ENCODE measurements at places on chromosomes 12 and 14.
A peak's percentile ranks its signal among the peaks of the same experiment; 100 is the strongest.

DNA sequence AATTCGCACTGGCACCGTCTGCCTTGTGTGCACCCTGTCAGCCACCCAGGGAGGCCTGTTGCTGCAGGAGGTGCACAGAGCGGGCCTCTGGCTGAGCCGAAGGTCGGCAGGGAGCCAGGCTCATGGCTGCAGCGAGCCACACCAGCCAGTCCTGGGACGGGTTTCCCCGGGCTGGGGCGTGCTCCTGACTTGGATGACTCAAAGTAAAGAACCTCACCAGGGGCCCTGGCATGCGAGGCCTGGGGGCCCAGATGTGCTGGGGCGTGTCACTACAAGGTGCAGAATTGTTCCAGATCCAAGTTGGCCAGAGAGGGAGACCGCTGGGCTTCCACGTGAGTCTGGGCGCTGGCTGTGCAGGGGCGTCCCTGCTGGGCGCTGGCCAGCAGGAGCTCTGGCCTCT is 34.5 kb downstream of the FBRSL1 start:
- no peak for DNase-seq

DNA sequence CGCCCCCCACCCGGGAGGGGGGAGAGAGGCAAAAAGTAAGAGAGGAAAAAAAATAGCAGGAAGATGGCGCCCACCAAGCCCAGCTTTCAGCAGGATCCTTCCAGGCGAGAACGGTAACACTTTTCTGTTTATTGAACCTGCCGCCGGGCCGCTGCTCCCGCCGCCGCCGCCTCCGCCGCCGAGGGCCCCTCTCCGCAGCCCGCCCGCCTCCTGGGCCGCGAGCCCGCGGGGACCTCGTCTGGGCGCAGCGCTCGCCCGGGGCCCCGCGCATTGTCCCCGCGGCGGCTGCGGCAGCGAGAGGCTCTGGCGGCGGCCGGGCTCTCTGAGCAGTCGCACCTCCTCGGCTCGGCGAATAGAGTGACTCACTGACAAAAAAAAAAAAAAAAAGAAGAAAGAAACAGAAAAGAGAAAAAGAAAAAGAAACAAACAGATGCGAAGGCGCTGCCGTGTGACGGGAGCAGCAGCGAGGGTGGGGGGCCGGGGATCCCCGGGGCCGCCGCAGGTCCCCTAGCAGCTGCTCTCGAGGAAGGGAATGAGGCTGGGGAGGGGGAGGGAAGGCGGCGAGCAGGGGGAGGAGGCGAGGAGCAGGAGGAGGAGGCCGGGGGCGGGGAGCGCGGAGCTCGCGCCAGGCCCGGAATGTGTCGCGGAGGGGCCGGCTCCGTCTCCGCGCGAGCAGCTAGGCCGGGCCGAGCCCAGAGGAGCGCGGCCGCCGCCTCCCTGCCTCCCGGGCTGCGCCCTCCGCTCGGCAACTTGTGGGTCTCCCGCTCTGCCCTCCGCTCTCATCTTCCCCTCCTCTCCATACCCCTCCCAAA is 781 bp downstream of the NPAS3 start:
- peak; percentile 75 for DNase-seq

DNA sequence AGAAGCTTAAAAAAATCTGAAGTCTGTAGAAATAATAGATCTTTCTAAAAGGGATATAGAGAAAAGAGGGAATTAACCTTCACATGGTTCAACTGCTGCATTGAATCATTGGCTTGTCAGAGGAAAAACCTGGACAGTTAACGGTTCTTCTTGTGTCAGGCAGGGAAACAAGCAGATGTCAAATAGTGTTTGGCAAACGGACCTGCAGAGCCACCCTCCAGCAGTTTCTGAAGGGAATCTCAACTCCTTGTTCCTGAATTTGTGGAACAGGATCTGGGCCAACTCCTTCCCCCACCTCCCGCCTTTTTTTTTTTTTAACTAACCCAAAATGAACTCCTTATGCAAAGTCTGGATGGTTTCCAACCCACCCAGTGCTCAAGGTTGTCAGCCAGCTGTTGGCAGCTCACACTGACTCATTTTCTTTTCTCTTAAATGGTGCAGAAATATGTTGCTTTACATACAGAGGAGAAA is 187.3 kb downstream of the CAND1 start:
- peak; percentile 56 for DNase-seq

DNA sequence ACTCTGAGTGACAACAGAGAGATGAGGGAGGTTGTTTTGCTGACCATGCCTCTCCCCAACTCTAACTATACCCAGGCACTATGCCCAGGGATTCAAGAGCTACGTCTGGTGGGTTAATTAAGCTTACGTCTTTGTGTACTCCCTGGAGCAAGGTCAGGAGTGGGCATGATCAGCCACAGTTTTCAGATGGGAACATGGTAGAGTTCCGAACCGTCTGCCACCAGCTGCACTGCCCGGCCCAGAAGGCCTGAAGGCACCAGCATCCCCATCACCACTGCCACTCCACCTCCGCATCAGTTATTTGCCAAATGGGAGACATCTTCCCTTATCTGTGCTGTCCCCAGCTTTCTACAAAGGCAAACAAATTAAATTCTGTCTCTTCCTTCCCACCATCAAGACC is 11.1 kb upstream of the GPX2 start:
- DNase-seq, result no peak

DNA sequence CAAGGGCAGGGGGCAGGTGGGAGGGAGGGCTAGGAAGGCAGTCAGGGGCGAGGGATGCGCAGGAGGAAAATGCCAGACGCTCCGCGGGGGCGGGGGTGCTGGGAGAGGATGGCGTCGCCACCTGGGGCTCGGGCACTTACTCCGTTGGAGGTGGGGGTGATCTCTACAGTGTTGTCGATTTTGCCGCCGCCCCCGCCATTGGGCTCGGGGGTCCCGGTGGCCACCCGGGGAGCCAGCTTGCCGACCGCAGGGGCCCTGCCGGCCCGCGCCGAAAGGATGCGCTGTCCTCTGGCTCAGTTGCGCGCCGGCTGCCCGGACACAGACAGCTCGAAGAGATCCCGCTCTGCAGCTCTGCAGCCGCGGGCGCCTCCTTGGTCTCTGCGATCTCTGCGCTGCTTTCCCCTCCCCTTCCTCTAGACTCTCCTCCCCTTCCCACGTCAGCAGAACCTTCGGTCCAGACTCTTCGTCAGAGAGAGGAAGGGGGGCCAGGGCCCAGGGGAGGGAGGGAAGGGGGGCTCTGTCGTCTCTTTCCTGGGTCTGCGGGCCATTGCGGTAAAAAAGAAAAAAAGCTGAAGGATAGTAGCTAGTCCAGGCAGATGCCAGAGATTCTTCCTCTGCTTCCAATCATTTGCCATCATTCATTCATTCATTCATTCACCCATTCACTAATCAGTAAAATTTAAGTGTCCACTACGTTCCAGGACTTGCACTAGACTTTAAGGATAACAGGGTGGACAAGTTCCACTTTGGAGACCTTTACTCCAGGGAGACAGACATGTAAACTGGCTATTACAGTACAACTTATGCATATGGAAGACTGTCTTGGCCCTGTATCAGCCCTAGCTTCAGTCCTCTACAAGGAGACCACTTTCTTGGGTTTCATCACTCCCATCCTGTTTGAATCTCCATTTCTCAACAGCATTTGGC is at the start of gene SLC22A17:
Gene SLC22A17, minus strand, starts transcription at position 382 of the 927 bp plus-strand sequence.
- peak; percentile 84 for DNase-seq

DNA sequence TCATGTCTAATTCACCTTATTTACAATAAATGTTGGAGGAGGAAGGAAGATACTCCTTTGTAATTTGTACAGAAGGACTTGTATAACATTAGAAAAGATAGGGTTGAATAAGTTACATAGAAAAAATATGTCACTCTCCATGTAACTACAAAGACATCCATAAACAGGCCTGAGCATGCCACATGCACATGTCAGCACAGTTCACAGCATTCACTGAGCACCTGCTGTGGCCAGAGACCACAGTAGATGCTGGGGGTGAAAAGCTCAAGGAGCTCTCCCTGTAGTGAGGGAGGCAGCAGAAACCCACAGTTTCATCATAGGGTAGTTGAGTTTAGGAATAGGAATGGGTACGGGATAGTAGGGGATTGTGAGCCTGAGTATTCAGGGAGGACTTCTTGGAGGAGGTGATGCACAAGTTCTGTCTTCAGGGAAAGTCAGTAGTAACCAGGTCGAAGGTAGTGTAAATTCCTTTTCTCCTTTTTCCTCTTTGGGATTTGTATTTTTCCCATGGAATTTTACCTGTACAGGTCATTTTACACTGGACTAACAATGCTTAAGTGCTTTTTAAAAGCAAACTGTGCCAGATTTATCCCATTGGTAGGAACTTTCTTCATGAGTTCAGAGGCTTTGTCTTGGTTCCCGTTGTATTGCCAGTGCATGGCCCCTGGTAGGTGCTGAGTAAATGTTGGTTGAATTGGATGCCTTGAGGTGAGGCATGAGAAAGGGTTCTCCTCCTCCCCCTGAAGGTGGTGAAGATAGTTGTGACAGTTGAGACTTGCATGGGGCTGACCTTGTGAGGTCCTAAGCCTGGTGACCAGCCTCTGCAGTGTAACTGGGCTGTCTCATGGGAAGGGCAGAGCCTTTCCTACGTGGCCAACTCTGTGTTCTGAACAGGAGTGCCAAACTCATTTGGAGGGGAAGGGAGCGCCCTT is 20.2 kb downstream of the PRKCH start:
- DNase-seq, result no peak

GRCh38 chr14:72849222-72849621 is 44.7 kb downstream of the DPF3 start:
- DNase-seq, result no peak

DNA sequence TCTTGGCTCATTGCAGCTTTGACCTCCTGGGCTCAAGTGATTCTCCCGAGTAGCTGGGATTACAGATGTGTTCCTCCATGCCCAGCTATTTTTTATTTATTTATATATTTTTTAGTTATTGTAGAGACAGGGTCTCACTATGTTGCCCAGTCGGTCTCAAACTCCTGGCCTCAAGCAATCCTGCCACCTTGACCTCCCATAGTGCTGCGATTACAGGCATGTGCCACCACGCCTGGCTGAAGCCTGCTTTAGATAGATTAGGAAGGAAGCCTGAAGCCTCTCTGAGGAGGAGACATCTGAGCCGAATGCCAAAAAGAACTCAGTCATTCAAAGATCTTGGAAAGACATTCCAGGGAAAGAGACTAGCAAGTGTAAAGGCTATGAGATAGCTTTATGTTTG is 10.2 kb downstream of the INHBC start:
- DNase-seq, result no peak

DNA sequence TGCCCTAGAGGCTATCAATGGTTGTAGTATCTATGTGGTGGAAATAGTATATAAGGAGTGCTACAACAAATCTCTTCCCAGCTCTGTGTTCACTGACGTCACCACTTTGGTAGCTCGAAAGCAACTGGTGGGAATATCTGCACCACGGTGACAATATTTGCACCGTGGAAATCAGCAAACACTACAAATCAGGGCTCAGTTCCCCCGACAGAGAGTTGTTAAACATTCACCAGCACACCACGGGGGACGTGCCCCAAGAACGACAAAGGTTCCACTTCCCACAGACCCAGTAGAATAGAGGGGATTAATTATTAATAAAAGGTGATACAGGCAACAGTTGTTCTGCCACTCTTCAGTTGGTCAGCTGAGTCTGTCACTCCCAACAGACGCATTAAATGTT is 98.4 kb downstream of the CCDC60 start:
- DNase-seq, result no peak

DNA sequence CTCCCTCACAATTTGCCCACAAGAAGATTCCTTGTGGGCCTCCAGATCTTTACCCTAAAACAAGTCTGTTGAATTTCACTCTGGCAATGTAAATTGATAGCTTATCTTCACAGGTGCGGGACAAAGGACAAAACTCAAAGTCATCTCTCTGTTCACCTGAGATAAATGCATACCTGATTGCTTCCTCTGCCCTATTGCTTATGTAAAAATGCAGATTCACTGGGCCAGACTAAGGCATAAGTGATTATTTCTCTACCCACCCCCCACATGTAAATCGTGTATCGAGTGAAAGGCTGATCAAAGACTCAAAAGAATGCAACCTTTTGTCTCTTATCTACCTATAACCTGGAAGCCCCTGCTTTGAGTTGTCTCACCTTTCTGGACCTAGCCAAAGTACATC is 316.8 kb downstream of the SSPN start:
- DNase-seq, result no peak

GRCh38 chr12:51269174-51270066 is 795 bp downstream of the SMAGP start:
- peak; percentile 83 for DNase-seq

GRCh38 chr12:10082117-10082874 is 16.5 kb downstream of the CLEC1A start:
- DNase-seq, result peak; percentile 43

- DNase-seq, result no peak
Observed at GRCh38 chr12:51926064-51926632, 18.8 kb downstream of the ACVRL1 start.

DNA sequence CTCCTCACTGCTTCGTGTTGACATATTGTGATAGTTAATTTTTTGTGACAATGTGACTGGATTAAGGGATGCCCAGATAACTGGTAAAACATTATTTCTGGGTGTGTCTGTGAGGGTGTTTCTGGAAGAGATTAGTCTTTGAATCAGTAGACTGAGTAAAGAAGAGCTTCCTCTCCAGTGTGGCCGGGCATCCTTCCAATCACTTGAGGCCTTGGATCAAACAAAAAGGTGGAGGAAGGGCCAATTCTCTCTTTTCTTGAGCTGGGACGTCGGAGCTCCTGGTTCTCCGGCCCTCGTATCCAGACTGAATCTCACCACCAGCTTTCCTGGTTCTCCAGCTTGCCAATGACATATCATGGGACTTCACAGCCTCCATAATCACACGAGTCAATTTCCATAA is 240.4 kb downstream of the CHST11 start:
- DNase-seq, result no peak

DNA sequence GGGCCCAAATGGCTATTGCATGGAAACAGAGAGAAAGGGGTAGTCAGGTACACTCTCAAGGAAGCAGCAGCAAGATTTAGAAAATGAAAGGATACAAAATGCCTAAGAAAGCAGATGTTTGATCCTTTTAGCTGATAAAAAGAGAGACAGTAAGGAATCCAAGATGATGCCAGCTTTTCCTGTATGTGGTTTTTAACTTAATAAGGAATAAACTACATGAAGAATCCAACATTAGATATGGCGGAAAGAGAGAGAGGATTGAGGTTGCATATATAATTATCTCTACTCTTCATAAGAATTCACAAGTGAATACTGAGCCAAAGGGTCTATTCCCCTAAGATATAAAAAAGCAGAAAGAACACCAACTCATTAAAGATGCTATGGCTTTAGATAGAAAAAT is 11.6 kb downstream of the TMED10 start:
- DNase-seq, result no peak

- peak; percentile 30 for DNase-seq
Observed at GRCh38 chr12:50246197-50246865, 37.0 kb downstream of the LIMA1 start.

DNA sequence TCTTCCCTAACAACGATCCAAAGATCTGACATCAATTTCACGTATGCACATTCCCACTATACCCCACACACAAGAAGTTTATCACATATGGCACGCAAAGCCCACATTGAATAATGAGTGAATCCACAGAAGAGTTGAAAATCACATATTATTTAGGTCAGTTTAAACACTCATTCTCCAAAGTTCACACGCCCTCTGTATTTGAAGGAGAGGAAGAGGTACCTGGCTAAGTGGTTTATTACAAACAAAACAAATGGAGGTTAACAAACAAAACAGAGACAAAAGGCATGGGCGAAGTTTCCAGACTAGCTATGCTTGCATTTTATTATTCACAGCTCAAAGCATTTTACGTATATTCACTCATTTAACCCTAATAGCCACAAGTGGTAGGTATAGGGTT is 41.8 kb downstream of the CPM start:
- DNase-seq, result no peak
